ENCODE measurements at places on chromosomes 7 and 10. TPM values are rescaled to one million over a fixed set of nuclear protein-coding genes. Genes with fewer than 3 reads are reported as not detected.

The IL2RA gene
- 48.2 TPM for total RNA-seq

The OR13A1 gene
- 0.85 TPM for total RNA-seq

The HMX2 gene
- not detected for total RNA-seq

The JAKMIP3 gene
- 0.42 TPM for total RNA-seq

The ABCA13 gene
- not detected for total RNA-seq

The SPACDR gene
- total RNA-seq = not detected

The GPC2 gene
- total RNA-seq = 5.0 TPM

The APBB1IP gene
- total RNA-seq = 8.4 TPM

The PLXDC2 gene
- 155 TPM for total RNA-seq

The AKR1C8 gene
- not detected for total RNA-seq

The MACC1 gene
- 0.56 TPM for total RNA-seq

The CYP26C1 gene
- not detected for total RNA-seq

The MBL2 gene
- not detected for total RNA-seq

The OSBPL3 gene
- total RNA-seq = 7.9 TPM

The CAPZA2 gene
- total RNA-seq = 141 TPM

The MEOX2 gene
- 9.9 TPM for total RNA-seq

The MYL10 gene
- not detected for total RNA-seq

The WEE2 gene
- not detected for total RNA-seq

The TSPAN12 gene
- 10.8 TPM for total RNA-seq

The HOXA3 gene
- total RNA-seq = 29.3 TPM

The ABCB1 gene
- total RNA-seq = 10.6 TPM

The NUTM2A gene
- 2.7 TPM for total RNA-seq

The PTN gene
- total RNA-seq = 4.7 TPM

The OGDHL gene
- not detected for total RNA-seq

The CYP2E1 gene
- 5.3 TPM for total RNA-seq

The POLR2J gene
- total RNA-seq = 10.7 TPM

The CFAP46 gene
- total RNA-seq = not detected

The KCND2 gene
- 0.14 TPM for total RNA-seq

The CPSF4 gene
- 42.3 TPM for total RNA-seq

The ANKRD22 gene
- not detected for total RNA-seq

The OR2A12 gene
- not detected for total RNA-seq

The SUN3 gene
- not detected for total RNA-seq

The ACBD7 gene
- 0.63 TPM for total RNA-seq

The KIAA1217 gene
- total RNA-seq = 15.2 TPM

The MYOZ1 gene
- total RNA-seq = 5.9 TPM

The AKR1D1 gene
- total RNA-seq = not detected

The ADIRF gene
- total RNA-seq = 644 TPM

The STAM gene
- total RNA-seq = 26.1 TPM

The SLC26A5 gene
- not detected for total RNA-seq

The TRIM50 gene
- not detected for total RNA-seq

The NEUROG3 gene
- not detected for total RNA-seq

The ZRANB1 gene
- total RNA-seq = 30.9 TPM

Measured in thoracic aorta (tissue), 2 donors.